Stimulated activated CD4-positive, alpha-beta T cell treated with anti-CD3 and anti-CD28 coated beads, Interleukin-15, amount 100 ng/mL, for 1 hour (primary cell): ENCODE measurements at places on chromosomes 4 and X.

- DNase-seq: no peak
Observed at GRCh38 chrX:5876984-5877596, 351.6 kb downstream of the NLGN4X start.

GRCh38 chr4:37542706-37543105 lies 143.5 kb downstream of the RELL1 start:
- no peak for DNase-seq

GRCh38 chr4:126241634-126242033 lies 926.9 kb downstream of the FAT4 start:
- no peak for DNase-seq

DNA sequence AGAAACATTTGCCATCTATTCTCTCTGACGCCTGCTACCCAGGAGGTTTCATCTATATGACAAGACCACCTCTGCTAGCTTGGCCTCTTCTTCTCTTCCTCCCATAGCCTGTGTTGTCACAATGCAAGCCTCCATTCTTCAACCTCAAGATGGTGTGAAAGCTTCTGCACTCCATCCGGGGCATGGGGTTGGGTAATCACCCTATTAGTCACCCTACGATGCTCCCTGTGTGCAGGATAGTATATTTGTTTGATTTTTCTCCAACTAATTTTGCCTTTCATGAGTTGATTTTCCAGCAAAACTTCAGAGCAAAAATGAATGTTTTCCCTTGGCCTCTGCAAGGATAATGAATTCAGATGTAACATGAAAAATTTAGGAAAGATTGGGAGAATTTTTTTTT lies 128.0 kb upstream of the STS start:
- DNase-seq: no peak

DNA sequence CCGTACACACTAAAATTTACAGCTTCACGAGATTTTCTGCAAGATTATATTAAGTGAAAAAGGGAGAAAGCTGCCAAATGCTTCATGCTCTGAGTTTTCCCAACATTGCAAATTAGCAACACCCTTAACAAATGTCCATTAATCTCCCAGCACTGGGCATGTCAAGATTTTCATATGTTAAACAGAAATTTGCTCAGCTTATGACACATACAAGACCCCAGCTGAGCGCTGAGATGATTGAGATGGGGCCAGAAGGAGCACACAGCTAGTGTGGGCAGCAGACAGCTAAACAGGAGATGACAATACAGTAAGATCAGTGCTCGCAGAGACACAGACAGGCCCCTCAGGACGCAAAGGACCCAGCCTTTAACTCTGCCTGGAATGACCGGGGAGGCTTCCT lies 208.8 kb downstream of the STK32B start:
- no peak for DNase-seq

DNA sequence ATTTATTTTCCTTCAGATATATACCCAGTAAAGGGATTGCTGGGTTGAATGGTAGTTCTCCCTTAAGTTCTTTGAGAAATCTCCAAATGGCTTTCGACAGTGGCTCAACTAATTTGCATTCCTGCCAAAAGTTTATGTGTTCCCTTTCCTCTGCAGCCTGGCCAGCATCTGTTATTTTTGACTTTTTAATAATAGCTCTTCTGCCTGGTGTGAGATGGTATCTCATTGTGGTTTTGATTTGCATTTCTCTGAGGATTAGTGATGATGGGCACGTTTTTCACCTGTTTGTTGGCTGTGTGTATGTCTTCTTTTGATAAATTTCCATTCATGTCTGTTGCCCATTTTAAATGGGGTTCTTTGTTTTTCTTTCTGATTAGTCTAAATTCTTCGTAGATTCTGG lies 375.2 kb downstream of the UBE2NL start:
- DNase-seq: no peak

GRCh38 chr4:141011901-141012315 lies 121.4 kb downstream of the RNF150 start:
- no peak for DNase-seq

- no peak for DNase-seq
Observed at GRCh38 chr4:85611661-85612060, 136.7 kb downstream of the ARHGAP24 start.

- no peak for DNase-seq
Observed at GRCh38 chrX:97844943-97845342, 961.2 kb downstream of the RPA4 start.

GRCh38 chr4:124060261-124060918 lies 652.1 kb downstream of the ANKRD50 start:
- no peak for DNase-seq

DNA sequence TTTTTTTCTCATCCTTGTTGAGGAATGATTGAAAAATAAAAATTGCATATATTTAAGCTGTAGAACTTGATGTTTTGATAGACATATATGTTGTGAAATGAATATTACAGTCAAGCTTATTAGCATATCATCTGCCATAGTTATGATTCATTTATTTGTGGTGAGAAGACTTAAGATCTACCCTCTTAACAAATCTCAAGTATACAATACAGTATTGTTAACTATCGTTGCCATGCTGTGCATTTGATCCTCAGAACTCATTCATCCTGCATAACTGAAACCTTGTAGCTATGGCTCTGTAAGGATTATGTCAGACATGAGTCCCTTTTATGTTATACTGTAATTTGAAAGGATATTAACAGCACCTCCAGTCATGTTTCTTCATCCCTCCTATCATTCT lies 2045.3 kb downstream of the ARAP2 start:
- no peak for DNase-seq

- no peak for DNase-seq
Observed at GRCh38 chrX:33078273-33078672, 133.1 kb downstream of the DMD start.

GRCh38 chrX:121106484-121107235 lies 59.2 kb downstream of the GLUD2 start:
- DNase-seq: no peak

GRCh38 chr4:180966312-180966711 lies 1276.9 kb upstream of the TENM3 start:
- DNase-seq: no peak

GRCh38 chr4:177640864-177641263 lies 198.6 kb upstream of the AGA start:
- no peak for DNase-seq

DNA sequence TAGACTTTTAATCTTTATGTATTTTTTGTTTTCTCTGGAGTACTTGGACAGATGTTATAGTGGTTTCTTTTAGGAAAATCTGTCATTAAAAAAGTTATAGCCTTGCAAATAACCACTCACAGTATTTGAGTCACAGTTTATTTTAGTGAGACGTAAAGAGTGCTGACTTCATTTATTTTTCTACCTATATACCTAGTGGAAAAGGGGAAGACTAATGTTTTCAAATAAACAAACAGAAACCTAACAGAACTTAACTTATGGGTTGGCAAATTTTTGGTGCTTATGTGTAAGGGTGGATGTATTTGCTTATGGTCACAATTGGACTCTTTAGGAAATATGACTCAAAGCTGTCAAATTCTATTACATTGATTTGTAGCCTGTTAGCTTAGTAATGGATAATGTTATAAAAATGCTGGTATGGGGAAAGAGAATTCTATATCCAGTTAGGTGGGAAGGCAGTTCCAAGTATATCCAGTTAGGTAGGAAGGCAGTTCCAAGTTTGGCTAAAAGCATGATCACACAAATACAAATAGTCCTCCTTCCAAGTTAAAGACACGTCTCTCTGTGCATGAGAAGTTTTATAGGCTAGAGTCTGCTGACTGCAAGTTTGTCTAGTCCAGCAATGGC lies 61.9 kb downstream of the SLC9A6 start:
- no peak for DNase-seq

DNA sequence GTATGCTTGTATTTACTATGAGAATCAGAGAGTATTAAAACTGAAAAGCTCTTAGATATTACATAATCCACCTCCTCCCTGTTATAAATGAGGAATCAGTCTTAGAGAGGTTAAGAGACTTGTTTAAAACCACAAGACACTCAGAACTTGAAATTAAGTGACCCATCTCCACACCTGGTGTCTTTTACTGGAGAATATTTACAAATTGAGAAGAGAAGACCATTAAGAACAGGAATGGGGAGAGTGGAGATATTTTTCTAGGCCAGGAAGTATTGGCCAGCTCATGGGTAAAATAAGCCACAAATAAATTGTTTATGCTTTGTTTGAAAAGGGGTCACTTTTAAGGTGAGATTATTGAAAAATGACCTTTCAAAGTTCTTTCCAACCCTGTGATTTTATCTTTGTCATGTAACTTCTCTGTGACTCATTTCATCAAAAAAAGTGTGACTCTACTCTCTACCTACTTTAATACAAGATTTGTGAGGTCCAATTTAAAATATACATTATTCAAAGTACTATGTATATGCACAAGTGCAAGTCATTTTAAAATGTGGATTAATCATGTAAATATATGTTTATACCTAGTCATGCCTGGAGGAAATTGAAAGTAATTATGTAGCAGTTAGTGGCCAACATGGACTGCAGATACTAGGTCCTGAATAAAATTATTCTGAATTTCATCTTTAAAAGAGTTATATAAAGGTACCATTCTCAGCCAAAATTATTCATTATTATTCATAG lies 15.9 kb upstream of the COX7B2 start:
- DNase-seq: no peak

DNA sequence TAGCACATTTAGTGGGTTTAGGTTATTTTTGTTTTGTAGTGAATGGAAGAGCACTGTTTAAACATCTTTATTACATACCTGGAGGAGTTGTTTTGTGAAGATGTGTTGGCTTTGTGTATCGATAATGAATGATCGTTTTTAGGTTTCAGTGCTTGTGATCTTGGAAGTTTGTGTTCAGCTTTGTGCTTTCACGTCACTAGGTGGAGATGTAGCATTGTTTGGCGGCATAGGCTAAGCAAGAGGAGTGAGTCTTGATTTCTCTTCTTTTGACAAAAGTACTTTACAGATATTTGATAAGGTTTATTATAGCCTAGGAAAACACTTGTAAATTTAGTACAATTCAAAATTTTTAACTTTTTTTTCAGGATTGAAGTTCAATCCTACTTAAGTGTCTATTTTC lies 50.4 kb downstream of the PDK3 start:
- no peak for DNase-seq

GRCh38 chr4:121237069-121237399 lies 72.9 kb upstream of the TNIP3 start:
- no peak for DNase-seq

DNA sequence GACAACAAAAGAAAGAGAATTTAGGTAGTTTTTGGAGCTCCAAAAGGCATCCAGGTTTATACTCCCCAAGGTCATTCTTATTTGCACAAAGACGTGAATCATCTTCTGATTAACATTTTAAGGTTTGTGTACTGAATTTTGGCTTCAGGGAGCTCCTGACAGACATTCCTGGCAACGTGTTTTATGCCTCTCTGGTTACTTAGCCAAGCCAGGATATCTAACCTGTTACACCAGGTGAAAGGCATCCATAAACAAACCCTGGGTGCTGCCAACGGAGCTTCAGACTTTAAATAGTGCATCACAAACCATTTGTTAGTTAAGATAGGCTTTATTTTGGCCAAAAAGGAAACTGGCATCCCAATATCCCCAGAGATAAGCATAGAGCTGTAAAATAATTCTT lies 997.3 kb downstream of the ARAP2 start:
- DNase-seq: no peak

DNA sequence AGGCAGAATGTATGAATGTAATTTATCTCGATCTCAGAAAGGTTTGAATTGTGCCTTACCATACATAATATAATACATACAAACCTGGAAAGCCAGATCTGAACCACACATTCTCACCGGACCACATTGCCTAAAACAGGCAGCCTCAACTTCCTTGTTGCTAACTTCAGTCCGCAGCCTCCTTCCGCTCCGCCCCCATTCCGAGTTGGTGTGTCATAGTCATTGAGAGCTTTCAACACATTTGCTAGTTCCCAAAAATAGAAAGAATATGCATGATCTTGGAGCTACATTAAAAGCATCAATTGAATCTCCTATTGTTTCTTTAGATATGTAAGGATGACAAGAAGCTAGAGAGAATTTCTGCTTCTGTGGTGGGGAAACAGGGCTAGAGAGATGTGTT lies 127.2 kb downstream of the ARHGEF9 start:
- DNase-seq: no peak

GRCh38 chr4:2255501-2256155 lies 6.3 kb downstream of the MXD4 start:
- no peak for DNase-seq

- no peak for DNase-seq
Observed at GRCh38 chr4:65668201-65669089, 1.8 kb downstream of the EPHA5 start.

DNA sequence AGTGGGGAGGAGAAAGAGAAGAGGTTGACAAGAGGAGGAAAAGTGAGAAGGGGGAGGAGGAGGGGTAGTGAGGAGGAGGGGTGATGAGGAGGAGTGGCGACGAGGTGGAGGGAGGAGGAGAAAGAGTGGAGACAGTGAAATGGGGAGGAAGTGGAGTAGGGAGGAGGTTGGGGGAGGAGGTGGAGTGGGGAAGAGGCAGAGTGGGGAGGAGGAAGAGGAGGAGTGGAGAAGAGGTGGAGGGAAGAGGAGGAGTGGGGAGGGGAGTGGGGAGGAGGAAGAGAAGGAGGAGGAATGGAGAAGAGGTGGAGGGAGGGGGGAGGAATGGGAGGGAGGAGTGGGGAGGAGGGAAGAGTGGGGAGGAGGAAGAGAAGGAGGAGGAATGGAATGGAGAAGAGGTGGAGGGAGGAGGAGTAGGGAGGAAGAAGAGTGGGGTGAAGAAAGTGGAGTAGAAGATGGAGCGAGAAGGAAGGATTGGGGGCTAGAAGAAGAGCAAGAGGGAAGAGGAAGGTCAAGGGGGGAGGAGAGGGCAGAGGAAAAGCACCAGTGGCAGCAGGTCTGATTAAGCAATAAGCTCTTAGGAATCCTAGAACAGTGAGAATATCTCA lies 50.0 kb upstream of the MTNR1A start:
- no peak for DNase-seq

DNA sequence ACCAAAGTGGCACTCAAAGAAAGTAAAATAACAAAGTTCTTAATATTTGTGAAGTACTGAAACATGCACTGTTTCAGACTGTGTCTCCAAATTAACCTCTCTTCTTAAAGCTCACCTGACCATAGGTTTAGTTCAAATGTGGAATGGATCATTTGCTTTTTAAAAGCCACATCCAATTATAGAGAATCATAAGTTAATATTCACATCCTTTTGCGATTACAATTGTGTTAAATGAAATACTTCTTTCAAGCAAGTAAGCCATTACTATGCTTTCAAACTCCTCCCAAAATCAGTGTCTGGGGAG lies 95.3 kb upstream of the PTPN13 start:
- no peak for DNase-seq

DNA sequence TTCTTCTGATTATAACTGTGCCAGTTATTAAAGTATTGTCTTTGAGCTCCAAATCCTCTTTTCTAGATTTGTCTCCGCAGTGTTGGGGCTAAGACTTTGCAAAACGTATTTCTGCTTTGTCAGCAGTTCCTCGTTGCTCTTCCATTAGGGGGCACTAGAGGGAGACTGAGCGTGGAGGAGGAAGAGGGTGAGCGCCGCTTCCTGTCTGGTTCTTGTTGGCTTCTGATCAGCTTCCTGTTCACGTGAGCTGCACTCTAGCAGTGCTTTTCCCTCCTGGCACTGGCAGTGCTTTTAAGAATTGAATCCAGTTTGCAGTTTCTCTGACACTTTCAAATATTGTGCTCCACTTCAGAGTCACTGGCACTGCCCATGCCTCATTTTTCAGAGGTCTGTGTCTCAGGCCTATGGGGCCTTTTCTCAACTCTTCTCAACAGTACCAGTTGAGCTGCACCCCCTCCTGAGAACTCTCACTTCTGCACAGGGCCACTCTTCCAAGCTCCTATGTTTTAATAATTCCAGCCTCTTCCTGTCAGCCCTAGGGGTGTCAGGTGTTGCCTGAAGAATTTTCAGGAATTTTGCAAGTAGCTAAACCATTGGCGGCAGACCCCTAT lies 54.4 kb upstream of the LCORL start:
- DNase-seq: no peak

GRCh38 chrX:121161501-121161933 lies 114.1 kb downstream of the GLUD2 start:
- no peak for DNase-seq
